Esophagus muscularis mucosa (tissue), 4 donors: ENCODE measurements at places on chromosomes 11 and 22. TPM values are rescaled to one million over a fixed set of nuclear protein-coding genes. Genes with fewer than 3 reads are reported as not detected.

PHETA2 gene
- 16.6 TPM for total RNA-seq

POLA2 gene
- total RNA-seq: 18.1 TPM

- H3K36me3 ChIP-seq: no peaks in the 10 kb centered on the region
- no peak overlapping the region for H3K4me3 ChIP-seq
- H3K4me1 ChIP-seq: no peaks in the 10 kb centered on the region
- no peak for DNase-seq
These were observed 2050.6 kb upstream of the RAG2 start for GRCh38 chr11:38648604-38649003.

DNA sequence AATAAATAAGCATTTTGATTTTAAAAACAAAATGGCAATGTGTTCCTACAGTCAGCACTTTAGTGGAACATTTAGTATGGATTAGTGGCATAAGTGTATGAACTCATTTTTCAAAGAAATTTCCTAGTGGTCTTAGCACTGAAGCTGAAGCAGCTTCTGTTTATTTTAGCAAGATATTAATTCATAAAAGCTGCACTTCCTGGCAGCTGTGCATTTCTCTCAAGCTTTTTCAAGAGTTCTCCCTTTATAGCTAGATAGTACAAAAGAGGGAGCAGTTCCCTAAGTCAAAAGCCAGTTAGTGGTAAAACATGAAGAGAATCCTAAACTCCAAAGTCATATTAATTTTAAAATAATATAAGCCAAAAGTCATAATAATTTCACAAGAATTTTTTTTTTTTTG, 1036.0 kb upstream of the CCDC90B start:
- H3K4me3 ChIP-seq: no peak overlapping the region
- no peaks in the 10 kb centered on the region for H3K27me3 ChIP-seq
- no peaks in the 10 kb centered on the region for H3K4me1 ChIP-seq

DNA sequence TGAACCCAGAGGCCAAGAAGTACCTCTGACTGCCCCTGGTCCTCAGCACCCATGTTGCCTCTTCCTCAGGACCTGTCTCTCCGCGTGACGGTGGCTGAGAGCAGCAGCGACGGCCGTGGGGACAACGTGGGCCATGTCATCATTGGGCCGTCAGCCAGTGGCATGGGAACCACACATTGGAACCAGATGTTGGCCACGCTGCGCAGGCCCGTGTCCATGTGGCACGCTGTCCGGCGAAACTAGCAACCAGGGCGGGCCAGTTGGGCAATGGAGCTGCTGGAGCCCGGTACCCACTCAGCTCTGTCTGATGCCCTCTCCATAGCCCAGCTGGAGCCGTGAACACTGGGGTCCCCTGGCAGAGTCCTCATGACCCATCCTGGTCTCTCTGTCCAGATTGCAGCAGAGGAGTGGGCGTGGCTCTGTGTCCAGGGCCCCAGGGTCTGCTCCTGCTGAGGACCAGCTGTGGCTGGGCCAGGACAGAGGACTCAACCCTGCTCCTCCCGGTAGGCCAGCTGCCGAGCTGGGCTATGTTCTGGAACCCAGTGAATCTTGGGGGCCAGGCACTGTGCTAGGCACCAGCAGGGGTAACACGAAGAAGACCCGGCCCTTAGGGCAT, 8.0 kb upstream of the RHOD start:
- no peaks in the 10 kb centered on the region for H3K27me3 ChIP-seq
- DNase-seq: no peak
- no peaks in the 10 kb centered on the region for H3K36me3 ChIP-seq
- no peak overlapping the region for H3K27ac ChIP-seq
- H3K4me3 ChIP-seq: no peak overlapping the region

- peaks cover 28% of the 10 kb centered on the region for H3K4me1 ChIP-seq
- no peak overlapping the region for H3K4me3 ChIP-seq
- peaks cover 67% of the 10 kb centered on the region for H3K27me3 ChIP-seq
- H3K36me3 ChIP-seq: no peaks in the 10 kb centered on the region
These were observed 2.3 kb downstream of the ASCL2 start for GRCh38 chr11:2267851-2268728.

DNA sequence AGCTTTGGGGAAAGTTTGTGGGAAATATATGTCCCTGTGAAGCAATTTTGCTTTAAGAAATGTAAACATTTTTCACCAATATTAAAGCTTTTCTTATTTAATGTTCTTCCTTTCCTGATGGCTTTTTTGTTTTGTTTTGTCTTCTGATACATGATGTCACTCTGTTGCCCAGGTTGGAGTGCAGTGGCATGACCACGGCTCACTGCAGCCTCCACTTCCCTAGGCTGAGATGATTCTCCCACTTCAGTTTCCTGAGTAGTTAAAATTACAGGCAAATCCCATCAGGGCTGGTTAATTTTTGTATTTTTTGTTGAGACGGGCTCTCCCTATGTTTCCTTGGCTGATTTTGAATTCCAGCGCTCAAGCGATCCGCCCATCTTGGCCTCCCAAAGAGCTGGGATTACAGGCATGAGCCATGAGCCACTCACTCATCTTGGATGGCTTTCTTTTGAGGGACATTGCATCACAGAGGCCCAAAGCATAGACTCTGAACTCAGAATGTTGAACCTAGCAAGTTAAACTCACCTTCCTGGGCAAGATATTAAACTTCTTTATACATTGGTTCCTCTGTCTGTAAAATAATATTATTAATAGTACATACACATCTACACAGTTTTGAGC, 651 bp upstream of the CARD16 start:
- H3K4me3 ChIP-seq: peak overlapping the region; percentile 36
- peak overlapping the region; percentile 64 for H3K27ac ChIP-seq
- peaks cover 19% of the 10 kb centered on the region for H3K4me1 ChIP-seq
